Activated naive CD8-positive, alpha-beta T cell treated with anti-CD3 and anti-CD28 coated beads for 36 hours (primary cell): ENCODE measurements at places on chromosomes 2 and 18. TPM values are rescaled to one million over a fixed set of nuclear protein-coding genes. Genes with fewer than 3 reads are reported as not detected.

DNA sequence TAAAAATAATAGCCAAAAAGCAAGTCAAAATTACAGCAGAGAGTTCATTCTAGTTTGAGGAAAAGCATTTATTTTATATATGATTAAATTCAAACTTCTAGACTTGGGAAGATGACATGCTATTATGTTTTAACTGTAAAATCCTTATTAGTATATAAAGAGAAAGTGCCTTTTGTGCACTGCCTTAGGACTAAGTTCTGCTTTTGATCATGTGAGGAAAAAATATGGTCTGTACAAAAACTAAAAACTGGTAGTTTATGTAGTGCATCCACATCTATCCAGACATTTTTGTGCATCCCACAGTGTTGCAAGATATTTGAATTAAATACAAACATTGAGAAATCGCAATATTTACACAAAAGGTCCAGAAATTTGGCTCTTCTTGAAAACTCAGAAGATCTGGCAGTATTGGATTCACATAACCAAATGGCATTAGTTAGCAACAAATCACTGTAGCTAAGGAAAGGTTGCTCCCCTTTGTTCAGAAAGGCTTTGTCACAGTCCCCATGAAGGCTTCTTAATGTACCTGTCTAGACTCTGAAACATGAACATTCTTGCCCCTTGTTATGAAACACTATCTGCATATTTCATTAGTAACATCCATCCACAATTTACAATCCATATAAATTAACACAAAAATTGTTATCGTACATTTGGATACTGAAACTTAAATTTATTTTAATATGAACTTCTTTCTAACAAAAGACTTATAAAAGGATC lies 2.2 kb downstream of the MMADHC start:
- H3K36me3 ChIP-seq, result peaks cover 38% of the 10 kb centered on the region
- H3K4me1 ChIP-seq, result peaks cover 50% of the 10 kb centered on the region
- peak overlapping the region; percentile 99 for H3K4me3 ChIP-seq
- H3K27me3 ChIP-seq, result peaks cover 16% of the 10 kb centered on the region
- no peak overlapping the region for H3K27ac ChIP-seq
- no peak for DNase-seq

- no peak for DNase-seq
- peak overlapping the region; percentile 82 for H3K27ac ChIP-seq
- no peaks in the 10 kb centered on the region for H3K27me3 ChIP-seq
- H3K36me3 ChIP-seq, result peaks cover 75% of the 10 kb centered on the region
- peak overlapping the region; percentile 70 for H3K4me3 ChIP-seq
Measured at GRCh38 chr2:230330725-230331124, 3.7 kb downstream of the SP140L start.

DNA sequence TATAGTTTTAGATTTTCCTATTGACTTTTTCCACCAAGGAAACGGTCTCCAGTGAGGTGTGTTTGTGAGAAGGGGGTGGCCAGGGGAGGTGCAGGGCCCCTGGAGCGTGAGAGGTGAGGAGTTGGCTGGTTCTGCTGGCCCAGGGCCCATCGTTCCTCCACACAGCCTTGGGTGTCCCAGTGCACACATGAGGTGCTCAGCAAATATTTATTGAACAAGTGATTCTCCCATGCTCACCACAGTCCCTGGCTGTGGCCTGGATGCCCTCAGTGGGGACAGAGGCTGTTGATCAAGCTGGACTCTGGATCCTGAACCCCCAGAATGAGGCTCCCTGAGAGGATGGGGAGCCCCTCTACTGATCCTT lies 5.0 kb downstream of the HAAO start:
- H3K4me1 ChIP-seq, result peaks cover 14% of the 10 kb centered on the region
- no peak overlapping the region for H3K27ac ChIP-seq
- no peak for DNase-seq
- peaks cover 33% of the 10 kb centered on the region for H3K27me3 ChIP-seq
- H3K36me3 ChIP-seq, result peaks cover 3% of the 10 kb centered on the region

DNA sequence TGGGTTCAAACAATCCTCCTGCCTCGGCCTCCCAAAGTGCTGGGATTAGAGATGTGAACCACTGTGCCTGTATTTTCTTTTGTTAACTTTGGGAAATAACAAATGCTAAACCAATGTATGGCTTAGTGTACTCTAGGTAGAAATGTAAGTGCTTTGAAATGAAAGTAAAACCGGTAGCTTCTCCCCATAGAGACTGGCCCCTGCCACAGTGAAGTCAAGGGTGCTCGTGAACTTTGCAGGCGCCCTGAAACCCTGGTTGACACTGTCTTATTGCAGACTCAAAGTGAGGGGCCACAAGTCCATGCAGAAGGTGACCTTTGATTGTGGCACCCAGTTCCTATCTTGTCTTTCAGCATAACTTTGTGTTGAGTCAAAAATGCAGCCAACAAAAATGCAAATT lies 24.2 kb upstream of the MTCL1 start:
- H3K27me3 ChIP-seq, result no peaks in the 10 kb centered on the region
- no peaks in the 10 kb centered on the region for H3K4me1 ChIP-seq

DNA sequence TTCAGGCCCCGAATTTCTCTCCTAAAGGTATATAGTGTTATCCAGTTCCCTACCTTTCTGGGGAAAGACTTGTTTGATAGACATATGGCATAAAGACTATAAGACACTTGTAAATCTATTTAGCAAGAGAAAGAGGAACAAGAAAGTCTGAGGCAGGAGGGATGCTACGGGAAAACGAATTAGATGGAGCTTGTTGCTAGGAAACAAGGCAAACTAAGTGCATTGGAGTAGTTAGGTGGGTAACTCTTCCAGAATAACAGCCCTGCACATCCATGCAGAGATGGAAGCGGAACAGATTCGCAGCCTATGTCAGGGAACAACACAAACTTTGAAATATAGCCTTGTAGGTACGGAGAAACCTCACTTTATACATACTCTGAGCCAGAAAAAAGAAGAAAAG lies 810.3 kb upstream of the CRIM1 start:
- H3K4me1 ChIP-seq, result no peaks in the 10 kb centered on the region
- H3K27me3 ChIP-seq, result no peaks in the 10 kb centered on the region
- H3K27ac ChIP-seq, result no peak overlapping the region
- H3K4me3 ChIP-seq, result no peak overlapping the region
- H3K36me3 ChIP-seq, result no peaks in the 10 kb centered on the region
- no peak for DNase-seq

The TPGS2 gene
- 77.3 TPM for total RNA-seq

GRCh38 chr2:127278959-127279358 lies 15.0 kb downstream of the ERCC3 start:
- H3K36me3 ChIP-seq, result peaks cover 34% of the 10 kb centered on the region
- H3K4me1 ChIP-seq, result peaks cover 19% of the 10 kb centered on the region
- no peak overlapping the region for H3K4me3 ChIP-seq
- no peak overlapping the region for H3K27ac ChIP-seq

The AGXT gene
- not detected for total RNA-seq

GRCh38 chr2:228974169-228974568 lies 296.9 kb downstream of the PID1 start:
- no peaks in the 10 kb centered on the region for H3K36me3 ChIP-seq
- H3K4me1 ChIP-seq, result no peaks in the 10 kb centered on the region
- H3K4me3 ChIP-seq, result no peak overlapping the region
- no peak overlapping the region for H3K27ac ChIP-seq
- no peak for DNase-seq
- no peaks in the 10 kb centered on the region for H3K27me3 ChIP-seq

- peaks cover 2% of the 10 kb centered on the region for H3K4me1 ChIP-seq
- H3K27ac ChIP-seq, result no peak overlapping the region
- peaks cover 6% of the 10 kb centered on the region for H3K36me3 ChIP-seq
- H3K27me3 ChIP-seq, result no peaks in the 10 kb centered on the region
- no peak overlapping the region for H3K4me3 ChIP-seq
Measured at GRCh38 chr2:73050121-73050545, 21.4 kb downstream of the SFXN5 start.

The LRP1B gene
- not detected for total RNA-seq

DNA sequence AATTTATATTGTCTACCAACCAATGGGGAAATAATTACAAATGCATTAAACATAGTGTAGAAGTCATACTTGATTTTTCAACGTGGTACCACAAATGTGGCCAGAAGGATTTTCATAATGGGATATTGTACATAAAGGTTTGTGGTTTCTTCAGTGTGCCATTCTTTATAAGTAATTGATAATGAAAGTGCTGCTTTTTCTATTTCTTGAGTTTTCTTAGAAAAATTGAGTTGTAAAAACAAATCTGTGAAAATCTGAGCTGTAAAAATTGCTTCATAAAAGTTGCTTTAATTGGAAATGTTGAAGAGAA lies 103.6 kb downstream of the KYNU start:
- no peaks in the 10 kb centered on the region for H3K4me1 ChIP-seq
- no peaks in the 10 kb centered on the region for H3K36me3 ChIP-seq
- no peak overlapping the region for H3K4me3 ChIP-seq
- no peaks in the 10 kb centered on the region for H3K27me3 ChIP-seq
- H3K27ac ChIP-seq, result no peak overlapping the region
- DNase-seq, result no peak

- no peaks in the 10 kb centered on the region for H3K36me3 ChIP-seq
- H3K4me3 ChIP-seq, result no peak overlapping the region
- H3K27ac ChIP-seq, result no peak overlapping the region
- DNase-seq, result no peak
- H3K4me1 ChIP-seq, result peaks cover 6% of the 10 kb centered on the region
Measured at GRCh38 chr2:238404406-238405216, 22.1 kb upstream of the ASB1 start.

The MAP3K19 gene
- total RNA-seq, result not detected

The FAM237A gene
- not detected for total RNA-seq

- H3K4me3 ChIP-seq, result no peak overlapping the region
- no peaks in the 10 kb centered on the region for H3K36me3 ChIP-seq
- no peaks in the 10 kb centered on the region for H3K4me1 ChIP-seq
- no peak for DNase-seq
- peaks cover 3% of the 10 kb centered on the region for H3K27me3 ChIP-seq
Measured at GRCh38 chr2:205352094-205352493, 330.2 kb upstream of the NRP2 start.

The IL1F10 gene
- total RNA-seq, result not detected

- H3K36me3 ChIP-seq, result peaks cover 31% of the 10 kb centered on the region
- no peak overlapping the region for H3K27ac ChIP-seq
- H3K27me3 ChIP-seq, result no peaks in the 10 kb centered on the region
- H3K4me3 ChIP-seq, result no peak overlapping the region
- peaks cover 48% of the 10 kb centered on the region for H3K4me1 ChIP-seq
Measured at GRCh38 chr2:136110526-136110925, 7.4 kb downstream of the CXCR4 start.

DNA sequence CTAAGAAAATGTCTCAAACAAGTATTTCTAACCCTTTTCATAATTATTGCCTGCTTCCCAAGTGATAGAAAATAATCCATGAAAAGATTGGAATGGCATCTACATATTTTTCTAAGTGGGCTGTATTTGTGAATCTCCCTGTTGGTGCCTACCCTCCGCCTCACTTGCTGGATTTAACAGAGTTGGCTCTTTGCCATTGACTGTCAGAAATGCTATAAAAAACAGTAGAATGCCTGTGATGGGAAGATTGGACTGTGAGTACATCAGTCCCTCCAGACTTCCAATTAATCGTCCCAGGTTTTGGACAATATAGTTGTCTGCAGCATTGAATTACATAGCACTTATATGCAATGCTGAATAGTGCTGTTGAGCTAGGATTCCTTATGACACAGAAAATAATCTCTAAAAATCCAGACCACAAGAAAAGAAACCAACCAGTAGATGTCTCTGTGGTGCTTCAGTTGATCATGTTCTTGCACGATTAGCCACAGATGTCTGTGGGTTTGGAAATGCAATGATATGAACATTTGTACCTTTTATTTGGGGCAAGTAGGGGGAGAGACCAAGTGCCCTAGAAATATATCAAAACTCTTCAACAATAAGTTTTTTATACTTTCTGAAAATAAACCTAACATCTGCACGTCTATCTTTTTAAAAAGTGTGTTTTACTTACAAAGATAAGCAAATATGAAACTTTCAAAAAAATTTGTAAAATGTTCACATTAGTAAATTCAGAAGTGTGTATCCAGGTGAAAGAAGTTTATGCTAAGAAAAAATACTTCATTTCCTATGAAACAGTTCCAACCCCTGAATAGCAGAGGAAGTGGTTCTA lies 88.5 kb downstream of the DYNAP start:
- H3K4me1 ChIP-seq, result no peaks in the 10 kb centered on the region
- no peak overlapping the region for H3K27ac ChIP-seq
- no peak overlapping the region for H3K4me3 ChIP-seq
- peaks cover 8% of the 10 kb centered on the region for H3K27me3 ChIP-seq

DNA sequence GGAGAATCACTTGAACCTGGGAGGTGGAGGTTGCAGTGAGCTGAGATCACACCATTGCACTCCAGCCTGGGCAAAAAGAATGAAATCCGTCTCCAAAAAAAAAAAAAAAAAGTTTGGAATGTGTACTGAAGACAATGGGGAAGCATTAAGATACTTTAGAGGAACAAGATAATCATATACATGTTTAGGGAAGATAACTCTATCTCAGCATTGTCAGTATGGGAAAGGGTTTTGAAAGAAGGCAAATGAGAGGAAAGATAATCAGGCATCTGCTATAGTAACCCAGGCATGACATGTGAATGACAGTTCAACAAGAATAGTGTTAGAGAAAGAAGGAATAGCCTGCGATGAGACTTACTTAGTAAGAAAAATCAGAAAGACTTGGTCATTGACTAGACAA lies 112.0 kb downstream of the ATAD2B start:
- H3K4me3 ChIP-seq, result no peak overlapping the region
- H3K4me1 ChIP-seq, result peaks cover 2% of the 10 kb centered on the region
- peaks cover 9% of the 10 kb centered on the region for H3K36me3 ChIP-seq
- DNase-seq, result no peak

The PTPN4 gene
- 32.9 TPM for total RNA-seq

DNA sequence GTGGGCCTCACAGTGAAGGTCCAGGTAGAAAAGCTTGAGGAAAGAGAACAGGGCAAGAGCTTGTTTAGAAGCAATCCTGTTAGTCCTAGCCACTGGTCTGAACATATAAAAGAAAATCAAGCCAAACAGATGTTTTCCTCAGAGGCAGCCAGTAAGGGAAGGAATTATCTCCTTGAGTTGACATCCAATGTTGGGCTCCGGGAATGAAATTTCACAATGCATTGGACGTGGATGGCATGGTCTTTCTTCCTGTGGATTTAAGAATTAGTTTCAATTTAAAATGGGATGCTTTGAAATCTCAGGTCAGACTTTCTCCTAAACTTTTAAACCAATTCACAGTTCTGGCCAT lies 92.1 kb downstream of the ACKR3 start:
- H3K36me3 ChIP-seq, result no peaks in the 10 kb centered on the region
- H3K27ac ChIP-seq, result no peak overlapping the region
- no peak overlapping the region for H3K4me3 ChIP-seq
- no peaks in the 10 kb centered on the region for H3K4me1 ChIP-seq
- no peak for DNase-seq
- peaks cover 10% of the 10 kb centered on the region for H3K27me3 ChIP-seq

GRCh38 chr2:226483143-226483542 lies 316.5 kb downstream of the IRS1 start:
- H3K27ac ChIP-seq, result no peak overlapping the region
- peaks cover 30% of the 10 kb centered on the region for H3K27me3 ChIP-seq
- no peak overlapping the region for H3K4me3 ChIP-seq
- H3K36me3 ChIP-seq, result no peaks in the 10 kb centered on the region
- H3K4me1 ChIP-seq, result no peaks in the 10 kb centered on the region
- no peak for DNase-seq

- no peak for DNase-seq
- no peaks in the 10 kb centered on the region for H3K4me1 ChIP-seq
- H3K4me3 ChIP-seq, result no peak overlapping the region
Measured at GRCh38 chr18:36572135-36572856, 256.5 kb downstream of the TPGS2 start.
